ENCODE measurements at places on chromosomes 1 and 21. TPM values are rescaled to one million over a fixed set of nuclear protein-coding genes. Genes with fewer than 3 reads are reported as not detected.

RBP7 gene
- 4.9 TPM for total RNA-seq

NMNAT1 gene
- total RNA-seq: 2.6 TPM

PCSK9 gene
- 4.1 TPM for total RNA-seq

ERICH3 gene
- not detected for total RNA-seq

ABCA4 gene
- 0.10 TPM for total RNA-seq

MAP1LC3C gene
- total RNA-seq: 0.25 TPM

WDR64 gene
- total RNA-seq: not detected

MSH4 gene
- 0.03 TPM for total RNA-seq

PAQR6 gene
- 3.8 TPM for total RNA-seq

OR2T5 gene
- not detected for total RNA-seq
